ENCODE measurements at places on chromosomes 1 and 21.
A peak's percentile ranks its signal among the peaks of the same experiment; 100 is the strongest.

- DNase-seq: no peak
Observed at GRCh38 chr1:237390823-237391222, 348.8 kb downstream of the RYR2 start.

DNA sequence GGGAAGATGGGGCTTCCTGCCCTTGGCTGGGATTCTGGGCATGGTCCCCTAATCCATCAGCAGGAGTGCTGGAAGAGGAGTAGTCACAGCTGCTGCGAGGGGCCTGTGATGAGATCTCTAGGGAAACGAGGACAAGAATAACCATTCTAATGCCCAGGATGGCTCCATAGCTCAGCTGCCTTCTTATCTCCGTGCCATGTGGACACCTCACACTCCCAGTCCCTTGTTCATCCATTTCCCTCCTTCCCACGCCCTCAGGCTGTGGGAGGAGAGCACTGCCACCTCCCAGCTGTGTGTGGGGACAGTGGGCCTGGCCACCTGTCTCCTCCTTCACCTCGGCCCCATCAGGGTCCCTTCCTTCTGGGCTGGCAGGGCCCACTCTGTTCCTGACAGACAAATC is 16.1 kb upstream of the ETV3 start:
- DNase-seq: no peak

DNA sequence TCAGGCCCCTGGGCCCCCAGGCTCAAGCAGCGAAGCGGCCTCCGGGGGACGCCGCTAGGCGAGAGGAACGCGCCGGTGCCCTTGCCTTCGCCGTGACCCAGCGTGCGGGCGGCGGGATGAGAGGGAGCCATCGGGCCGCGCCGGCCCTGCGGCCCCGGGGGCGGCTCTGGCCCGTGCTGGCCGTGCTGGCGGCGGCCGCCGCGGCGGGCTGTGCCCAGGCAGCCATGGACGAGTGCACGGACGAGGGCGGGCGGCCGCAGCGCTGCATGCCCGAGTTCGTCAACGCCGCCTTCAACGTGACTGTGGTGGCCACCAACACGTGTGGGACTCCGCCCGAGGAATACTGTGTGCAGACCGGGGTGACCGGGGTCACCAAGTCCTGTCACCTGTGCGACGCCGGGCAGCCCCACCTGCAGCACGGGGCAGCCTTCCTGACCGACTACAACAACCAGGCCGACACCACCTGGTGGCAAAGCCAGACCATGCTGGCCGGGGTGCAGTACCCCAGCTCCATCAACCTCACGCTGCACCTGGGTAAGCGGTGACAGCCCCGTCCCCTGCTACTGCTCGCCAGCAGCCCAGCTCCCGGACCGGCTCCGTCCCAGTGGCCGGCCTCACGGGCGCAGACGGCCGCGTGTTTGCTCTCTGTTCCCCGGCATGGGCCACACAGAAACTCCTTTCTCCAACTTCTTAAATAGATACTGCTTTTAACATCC is 539 bp downstream of the LAMC1 start:
- peak; percentile 24 for DNase-seq

GRCh38 chr1:212401838-212402582 is 12.7 kb downstream of the PACC1 start:
- DNase-seq: no peak

DNA sequence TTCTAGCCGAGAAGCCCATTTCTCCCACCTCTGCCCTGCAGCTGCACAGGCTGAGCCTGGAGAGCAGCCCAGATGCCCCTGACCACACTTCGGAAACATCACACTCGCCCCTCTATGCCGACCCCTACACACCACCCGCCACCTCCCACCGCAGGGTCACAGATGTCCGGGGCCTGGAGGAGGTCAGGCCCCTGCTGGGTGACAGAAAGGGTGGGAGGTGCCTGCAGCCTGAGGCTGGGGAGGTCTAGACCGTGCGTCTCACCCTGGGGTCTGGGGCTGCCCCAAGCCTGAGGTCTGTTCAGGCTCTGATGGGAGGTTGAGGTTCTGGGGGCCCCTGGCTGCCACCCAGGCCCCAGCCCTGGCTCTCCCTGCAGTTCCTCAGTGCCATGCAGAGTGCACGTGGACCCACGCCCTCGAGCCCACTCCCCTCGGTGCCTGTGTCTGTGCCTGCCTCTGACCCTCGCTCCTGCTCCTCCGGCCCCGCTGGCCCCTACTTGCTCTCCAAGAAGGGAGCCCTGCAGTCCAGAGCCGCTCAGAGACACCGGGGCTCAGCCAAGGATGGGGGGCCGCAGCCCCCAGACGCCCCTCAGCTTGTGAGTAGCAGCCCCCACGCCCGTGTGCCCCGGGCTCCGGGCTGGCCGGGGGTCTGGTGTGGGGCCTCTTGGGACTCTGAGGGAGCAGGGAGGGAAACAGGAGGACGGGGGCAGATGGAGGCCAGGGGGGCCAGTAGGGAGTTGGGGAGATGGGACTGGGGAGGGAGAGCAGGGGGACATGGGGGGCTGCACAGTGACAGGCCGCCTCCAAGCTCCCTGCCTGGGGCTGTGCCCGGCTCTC is 7.4 kb downstream of the PLEKHN1 start:
- DNase-seq: no peak

DNA sequence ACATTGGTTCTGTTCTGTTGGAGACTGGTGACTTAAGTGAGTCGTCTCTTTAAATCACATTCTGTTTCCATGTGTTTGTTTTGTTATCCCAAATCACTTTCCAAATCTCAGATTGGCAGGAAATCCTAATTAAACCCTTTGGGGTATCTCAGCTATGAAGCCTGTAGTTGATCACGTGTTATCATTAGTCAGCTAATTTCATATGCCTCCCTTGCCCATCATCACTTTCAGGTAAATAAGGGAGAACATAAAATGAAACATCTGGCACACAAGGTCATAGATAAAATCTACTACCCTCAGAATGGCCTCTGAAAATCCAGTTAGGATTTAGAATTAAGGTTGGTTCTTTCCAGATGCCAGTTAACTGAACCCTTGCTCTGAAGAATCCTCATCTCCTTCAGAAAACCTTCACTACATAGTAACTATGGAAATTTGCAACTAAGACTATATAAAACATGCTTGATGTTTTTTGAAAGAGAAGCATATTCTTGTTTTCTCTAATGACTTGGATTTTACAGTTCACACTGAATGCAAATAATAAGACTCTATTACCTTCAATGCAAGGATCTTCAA is 401.5 kb downstream of the DSCAM start:
- no peak for DNase-seq

GRCh38 chr1:194466706-194467105 is 1280.3 kb upstream of the B3GALT2 start:
- no peak for DNase-seq

DNA sequence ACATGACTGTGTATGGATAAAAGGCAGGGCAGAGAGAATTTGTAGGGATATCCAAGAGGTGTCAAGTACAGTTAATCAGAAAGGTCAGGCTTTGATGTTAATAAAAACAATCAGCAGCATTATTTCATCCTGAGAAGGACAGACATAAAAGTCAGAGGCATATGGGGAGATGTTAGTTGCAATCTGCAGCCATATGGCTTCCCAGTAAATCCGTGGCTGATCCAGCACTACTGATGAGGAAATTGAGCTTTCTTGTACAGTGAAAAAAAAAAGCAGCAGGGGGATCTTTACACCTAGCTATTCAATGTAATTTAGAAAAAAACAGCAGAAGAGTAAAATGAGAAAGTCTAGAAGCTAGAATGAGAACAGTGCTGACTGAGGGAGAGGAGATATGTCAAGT is 2.2 kb upstream of the SPRR1B start:
- DNase-seq: no peak

DNA sequence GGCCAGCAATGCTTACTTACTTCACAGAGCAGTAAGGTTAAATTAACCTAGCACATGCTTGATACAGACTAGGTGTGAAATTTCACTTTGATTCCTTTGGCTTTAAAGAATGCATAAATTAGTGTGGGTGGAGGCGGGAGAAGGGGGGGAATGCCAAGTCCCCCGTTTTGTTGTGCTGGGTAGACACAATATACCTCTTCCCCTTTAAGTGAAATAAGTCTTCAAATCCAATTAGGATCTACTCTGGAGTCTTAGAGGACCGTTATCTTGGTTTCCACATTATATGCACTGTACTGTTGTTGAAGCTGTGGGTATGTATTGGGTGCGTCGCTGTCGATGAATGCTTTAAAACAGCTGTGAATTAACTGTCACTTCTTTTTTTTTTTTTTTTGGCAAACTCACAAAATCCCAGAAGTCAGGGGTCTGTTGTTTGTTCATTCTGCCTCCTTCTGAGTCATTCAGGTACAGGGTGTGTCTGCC is 1.6 kb upstream of the S1PR1 start:
- DNase-seq: no peak

DNA sequence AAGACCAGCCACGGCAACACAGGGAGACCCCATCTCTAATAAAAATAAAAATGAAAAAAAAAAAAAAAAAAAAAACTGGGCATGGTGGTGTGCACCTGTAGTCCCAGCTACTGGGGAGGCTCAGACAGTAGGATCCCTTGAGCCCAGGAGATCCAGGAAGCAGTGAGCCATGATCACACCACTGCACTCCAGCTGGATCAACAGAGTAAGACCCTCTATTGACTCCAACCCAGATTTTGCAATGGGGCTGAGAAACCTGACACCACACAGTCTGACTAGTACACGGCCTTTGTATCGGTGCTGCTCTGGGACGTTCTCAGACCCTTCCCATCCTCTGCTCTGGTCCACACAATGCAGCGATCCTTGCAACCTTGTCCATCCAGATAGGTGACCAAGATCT is 31.8 kb downstream of the SPATA21 start:
- no peak for DNase-seq

GRCh38 chr1:111489604-111490003 is 13.8 kb downstream of the ADORA3 start:
- DNase-seq: no peak

GRCh38 chr21:21063828-21064227 is 65.6 kb downstream of the NCAM2 start:
- no peak for DNase-seq

GRCh38 chr1:233664253-233664652 is 50.3 kb downstream of the KCNK1 start:
- DNase-seq: no peak

- DNase-seq: no peak
Observed at GRCh38 chr21:29305561-29305960, 6.8 kb downstream of the BACH1 start.
